ENCODE measurements at places on chromosomes 7 and 10.

- DNase-seq = no peak
These were observed 23.4 kb downstream of the RPP38 start for GRCh38 chr10:15120523-15120922.

DNA sequence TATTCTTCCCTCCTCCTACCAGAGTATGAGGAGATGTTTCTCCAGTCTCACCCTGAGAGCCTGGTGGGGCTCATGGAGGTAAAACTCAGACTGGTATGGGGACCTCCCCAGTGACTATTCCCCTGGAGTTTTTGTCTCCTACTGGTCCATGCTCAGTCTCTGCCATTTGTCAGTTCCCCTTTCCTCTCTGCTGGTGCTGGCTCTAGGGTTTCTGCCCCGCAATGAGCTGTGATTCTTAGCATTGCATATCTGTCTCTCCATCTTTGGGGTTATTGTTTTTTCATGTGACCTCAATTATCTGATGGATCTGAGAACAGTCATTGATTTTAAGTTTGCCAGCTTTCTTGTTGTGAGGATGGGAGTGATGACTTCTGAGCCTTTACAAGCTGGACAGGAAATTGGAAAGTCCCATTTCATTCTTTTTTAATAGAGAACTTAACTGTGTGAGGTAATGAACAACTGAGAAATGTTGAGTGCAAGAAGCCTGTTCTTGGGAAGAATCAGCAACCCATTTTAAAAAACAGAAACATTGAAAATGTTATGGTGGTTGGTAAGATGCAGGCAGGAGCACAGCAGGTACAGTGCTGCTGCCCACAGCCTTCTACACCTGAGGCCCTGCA is 26.9 kb downstream of the NACAD start:
- no peak for DNase-seq

DNA sequence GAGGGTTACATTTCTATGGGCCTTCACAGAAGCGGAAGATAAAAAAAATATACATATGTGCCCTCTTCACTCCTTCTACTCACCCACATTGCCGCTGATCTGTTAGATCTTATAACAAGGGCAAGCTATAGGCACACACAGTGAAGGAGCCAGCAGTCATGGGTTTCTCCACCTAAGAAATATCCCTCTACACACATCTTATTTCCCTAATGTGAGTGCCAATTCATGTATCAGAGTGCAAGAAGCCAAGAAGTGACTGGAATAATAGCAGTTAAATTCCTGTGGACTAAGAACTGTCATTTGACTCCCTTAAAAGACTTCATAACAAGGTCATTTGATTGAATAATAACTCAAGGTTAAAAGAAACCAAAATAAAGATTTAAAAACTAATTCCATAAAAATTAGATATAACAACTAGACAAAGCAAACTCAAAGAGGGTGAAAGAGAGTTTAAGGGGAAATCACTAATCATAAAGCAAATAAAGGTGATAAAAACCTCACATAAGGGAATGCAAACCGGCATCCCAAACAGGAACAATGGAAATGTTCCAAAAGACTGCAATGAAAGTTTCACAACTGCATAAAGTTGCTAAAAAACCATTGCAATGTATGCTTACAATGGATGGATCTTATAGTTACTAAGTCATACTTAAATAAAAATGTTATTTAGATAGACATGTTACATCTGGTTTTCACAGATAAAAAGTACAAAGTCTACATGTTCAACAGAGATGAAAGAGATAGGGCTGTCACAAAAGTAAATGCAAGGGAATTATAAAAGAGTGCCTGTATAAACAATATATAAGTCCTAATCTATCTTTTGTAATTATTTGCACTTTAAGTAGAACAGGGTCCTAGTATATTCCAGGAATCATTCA is 42.8 kb downstream of the ARHGAP21 start:
- no peak for DNase-seq

GRCh38 chr7:113199841-113200240 is 81.5 kb upstream of the SMIM30 start:
- DNase-seq = no peak

- DNase-seq = no peak
These were observed 60.3 kb downstream of the TBXAS1 start for GRCh38 chr7:139889186-139889871.

- DNase-seq = no peak
These were observed 157.4 kb upstream of the MAGI2 start for GRCh38 chr7:79610748-79611304.

- no peak for DNase-seq
These were observed 59.9 kb downstream of the WDFY4 start for GRCh38 chr10:48744587-48744986.

GRCh38 chr10:10044922-10045764 is 972.5 kb upstream of the CELF2 start:
- DNase-seq = no peak

GRCh38 chr7:116873619-116874018 is 11.2 kb downstream of the CAPZA2 start:
- no peak for DNase-seq

- no peak for DNase-seq
These were observed 661.5 kb downstream of the MAGI2 start for GRCh38 chr7:78792006-78792405.

- no peak for DNase-seq
These were observed 265.2 kb downstream of the RPS24 start for GRCh38 chr10:78298835-78299234.

DNA sequence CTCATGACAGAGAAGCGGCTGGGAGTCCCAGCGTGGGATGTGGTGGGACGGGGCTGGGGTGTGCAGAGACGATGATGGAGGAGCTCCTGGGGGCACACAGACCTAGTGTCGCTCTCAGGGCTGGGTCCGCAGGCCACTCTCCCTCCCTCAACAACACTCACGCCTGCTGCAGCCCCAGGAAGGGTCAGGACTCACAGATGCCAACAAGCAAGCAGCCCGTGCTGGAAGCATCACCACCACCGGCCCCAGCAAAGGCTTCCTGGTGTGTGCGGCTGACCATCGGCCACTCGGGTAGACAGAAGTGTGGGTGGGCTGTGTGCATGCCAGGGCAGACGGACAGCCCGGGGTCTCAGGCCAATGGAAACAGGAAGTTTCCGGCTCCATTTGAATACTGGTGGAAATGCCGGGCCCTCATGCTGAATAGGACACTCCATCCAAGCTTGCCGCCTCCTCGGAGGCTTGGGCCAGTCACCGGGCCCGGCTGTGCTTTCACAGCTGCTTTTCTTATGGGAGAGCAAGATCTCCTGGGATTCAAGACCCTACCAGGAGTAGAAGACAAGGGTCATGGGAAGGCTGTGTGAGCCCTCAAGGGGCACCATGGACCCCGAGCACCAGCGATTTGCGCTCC is 178.1 kb downstream of the ELFN1 start:
- DNase-seq = no peak

DNA sequence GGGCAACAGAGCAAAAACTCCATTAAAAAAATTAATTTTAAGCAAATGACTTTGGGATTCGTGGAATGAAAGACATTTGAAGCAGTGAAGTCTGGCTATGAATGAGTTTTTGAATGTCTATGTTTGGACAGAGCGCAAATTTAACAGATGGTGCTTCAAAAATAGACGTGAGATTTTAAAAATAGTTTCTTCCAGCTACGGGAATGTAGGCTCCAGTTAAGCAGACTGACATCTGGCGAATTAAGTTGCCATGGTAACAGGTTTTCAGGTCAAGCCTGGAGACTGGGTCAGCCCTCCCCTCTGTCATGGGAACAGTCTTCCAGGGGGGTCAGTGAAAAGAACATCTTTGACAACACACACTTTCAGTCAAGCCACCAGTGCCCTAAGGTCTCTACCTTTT is 62.0 kb downstream of the MYOF start:
- DNase-seq = no peak

- DNase-seq = no peak
These were observed 3.4 kb upstream of the BMPR1A start for GRCh38 chr10:86753051-86753450.

- no peak for DNase-seq
These were observed 50.5 kb downstream of the SH3PXD2A start for GRCh38 chr10:103804871-103805270.

- DNase-seq = peak; percentile 26
These were observed 28.9 kb upstream of the CREB3L2 start for GRCh38 chr7:138030679-138031351.

- DNase-seq = no peak
These were observed 52.3 kb upstream of the ARMC3 start for GRCh38 chr10:22875581-22875980.

DNA sequence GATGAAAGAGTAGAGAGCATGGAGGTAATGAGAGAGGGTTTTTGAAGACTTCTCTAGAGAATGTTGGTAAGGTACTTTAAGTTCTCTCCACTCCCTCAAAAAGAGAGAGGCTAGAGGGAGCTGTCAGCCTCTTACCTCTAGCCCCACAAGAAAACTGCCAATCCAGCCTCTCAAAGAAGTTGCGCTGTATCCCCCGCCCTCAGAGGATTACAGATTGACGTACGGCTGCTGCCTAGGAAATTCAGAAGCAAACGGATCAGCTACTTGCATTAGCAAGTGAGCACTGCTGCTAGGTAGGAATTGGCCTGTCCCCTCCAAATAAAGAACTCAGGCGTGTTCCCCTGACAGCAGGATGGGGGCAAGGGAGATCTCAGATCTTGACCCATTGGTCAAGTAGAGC is 34.2 kb downstream of the TYW1B start:
- no peak for DNase-seq

DNA sequence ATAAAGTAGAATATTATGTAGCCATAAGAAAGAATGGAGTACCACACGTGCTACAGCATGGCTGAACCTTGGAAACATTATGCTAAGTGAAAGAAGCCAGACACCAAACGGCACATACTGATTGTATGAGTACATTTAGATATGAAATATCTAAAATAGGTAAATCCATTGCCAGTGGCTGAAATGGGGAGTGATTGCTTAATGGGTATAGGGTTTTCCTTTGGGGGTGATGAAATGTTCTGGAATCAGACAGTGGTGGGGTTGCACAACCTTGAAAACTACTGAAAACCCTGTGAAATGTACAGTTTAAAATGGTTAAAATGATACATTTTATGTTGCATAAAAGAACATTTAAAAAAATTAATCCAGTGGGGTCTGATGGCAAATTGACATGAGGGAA is 667.9 kb downstream of the AUTS2 start:
- DNase-seq = no peak

- no peak for DNase-seq
These were observed 6.0 kb upstream of the REEP3 start for GRCh38 chr10:63515002-63515763.

DNA sequence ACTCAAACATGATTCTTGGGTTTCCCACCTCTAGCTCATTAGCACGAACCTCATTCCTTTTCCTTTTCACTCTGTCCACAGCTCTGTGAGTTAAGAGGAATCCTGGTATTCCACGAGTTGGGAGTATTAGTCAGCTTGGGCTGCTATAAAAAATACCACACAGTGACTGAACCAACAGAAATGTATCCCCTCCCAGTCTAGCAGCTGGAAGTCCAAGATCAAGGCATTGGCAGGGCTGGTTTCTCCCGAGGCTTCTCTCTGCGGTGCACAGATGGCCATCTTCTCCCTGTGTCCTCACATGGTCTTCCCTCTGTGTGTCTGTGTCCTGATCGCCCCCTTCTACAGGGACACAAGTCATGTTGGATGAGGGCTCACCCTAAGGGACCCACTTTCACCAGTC is 261.6 kb downstream of the TNS3 start:
- DNase-seq = no peak

- no peak for DNase-seq
These were observed 36.1 kb downstream of the SORBS1 start for GRCh38 chr10:95525033-95525418.

GRCh38 chr7:16438988-16439387 is 17.6 kb upstream of the CRPPA start:
- DNase-seq = no peak

DNA sequence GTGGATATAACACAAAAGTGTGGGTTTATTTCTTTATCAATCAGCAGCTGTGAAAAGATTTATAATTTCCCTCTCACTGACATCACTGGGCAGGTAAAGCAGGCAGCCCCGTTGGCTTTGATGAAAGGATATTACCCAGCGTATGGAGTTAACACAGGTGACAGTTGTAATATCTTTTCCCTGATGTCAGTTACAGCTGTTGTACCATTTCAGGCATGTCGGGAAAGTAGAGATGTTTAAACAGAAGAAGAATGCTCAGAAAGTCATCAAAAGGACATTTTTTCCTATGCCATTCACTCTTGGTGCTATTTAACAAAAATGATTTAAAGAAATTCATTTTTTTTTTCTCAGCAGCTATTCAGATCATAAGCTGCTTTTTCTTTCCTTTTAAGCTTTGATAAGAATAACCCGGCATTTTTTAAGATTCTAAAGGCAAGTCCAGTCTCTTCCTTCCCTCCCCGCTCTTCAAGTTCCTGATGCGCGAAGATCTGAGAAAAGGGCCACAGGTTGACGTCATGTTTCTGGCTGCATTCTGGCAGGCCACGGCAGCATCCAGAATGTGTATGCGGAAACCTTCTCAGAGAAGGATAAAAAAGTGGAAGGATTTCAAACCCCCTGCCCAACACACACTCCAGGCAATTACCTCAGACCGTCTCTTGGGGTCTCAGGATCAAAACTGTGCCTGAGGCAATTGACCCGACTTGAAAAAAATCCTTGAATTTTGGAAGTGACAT is 32.5 kb upstream of the ADAM12 start:
- DNase-seq = no peak

DNA sequence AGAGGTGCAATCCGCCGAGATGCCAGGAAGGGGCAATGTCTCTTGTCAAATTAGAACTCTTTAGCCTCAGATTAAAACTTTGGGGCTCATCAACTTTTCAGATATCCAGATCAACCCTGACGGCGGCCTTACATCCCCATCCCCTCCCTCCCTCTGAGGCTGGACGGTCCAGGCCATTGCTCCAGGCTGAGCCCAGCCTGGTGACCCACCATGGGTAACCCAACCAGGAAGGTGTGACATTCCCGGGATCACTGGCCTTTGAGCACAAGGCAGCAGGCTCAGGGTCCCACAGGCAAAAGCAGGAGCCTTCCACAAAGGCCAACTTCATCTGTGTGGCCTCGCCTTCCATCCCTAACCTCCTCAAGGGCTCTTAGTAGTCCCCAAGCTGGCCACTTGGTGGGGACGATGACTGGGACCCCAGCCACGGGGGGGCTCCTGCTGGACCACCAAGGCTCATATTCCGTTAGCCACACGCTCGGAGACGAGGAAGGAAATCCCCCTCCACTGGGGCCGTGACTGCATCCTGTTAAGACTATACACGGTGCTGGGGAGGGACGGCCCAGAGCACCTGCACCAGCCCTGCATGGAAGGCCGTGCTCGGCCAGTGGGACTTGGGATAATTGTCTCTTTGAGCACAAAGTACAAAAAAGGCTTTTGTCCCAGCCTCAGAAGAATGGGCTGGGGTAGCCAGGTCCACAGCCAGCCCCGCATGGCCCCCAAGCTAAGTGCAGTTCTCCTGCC is 62.8 kb downstream of the ZRANB1 start:
- DNase-seq = no peak

GRCh38 chr7:1918063-1918645 is 248.1 kb downstream of the ELFN1 start:
- no peak for DNase-seq

GRCh38 chr10:30114881-30115625 is 55.7 kb upstream of the JCAD start:
- DNase-seq = no peak

GRCh38 chr10:97179731-97180362 is 5.9 kb downstream of the SLIT1 start:
- no peak for DNase-seq
